Neural crest cell (in vitro differentiated cells): ENCODE measurements at places on chromosomes 3 and 15.

- DNase-seq = no peak
These were observed 15.6 kb downstream of the SMAD3 start for GRCh38 chr15:67080900-67081431.

DNA sequence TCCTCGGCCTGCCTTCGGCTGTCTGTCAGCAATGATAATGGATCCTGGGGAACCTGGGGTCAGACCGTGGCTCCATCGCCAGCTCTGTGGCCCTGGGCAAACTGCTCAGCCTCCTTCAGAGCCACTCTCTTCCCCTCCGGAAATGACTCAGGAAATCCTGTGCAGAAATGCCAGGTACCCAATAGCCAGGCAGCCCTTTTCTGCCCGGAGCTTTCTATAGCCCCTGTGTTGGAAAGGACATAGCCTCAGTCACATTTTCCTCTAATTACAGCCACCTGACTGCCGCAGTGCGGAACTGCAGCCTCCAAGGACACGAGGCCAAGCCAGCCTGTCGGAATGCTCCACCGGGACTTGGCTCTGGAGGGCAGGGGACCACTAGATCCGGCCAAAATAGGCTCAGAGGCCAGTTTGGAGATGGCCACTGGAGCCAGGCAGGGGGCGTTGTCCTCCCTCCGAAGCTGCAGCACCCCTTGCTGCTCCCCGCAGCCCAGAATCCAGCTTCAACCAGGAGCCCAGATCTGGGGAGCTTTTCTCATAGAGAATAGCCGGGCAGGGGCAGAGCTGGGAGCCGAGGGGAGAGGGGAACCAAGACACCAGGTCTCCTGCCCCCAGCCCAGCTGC, 11.6 kb upstream of the ZXDC start:
- no peak for DNase-seq

DNA sequence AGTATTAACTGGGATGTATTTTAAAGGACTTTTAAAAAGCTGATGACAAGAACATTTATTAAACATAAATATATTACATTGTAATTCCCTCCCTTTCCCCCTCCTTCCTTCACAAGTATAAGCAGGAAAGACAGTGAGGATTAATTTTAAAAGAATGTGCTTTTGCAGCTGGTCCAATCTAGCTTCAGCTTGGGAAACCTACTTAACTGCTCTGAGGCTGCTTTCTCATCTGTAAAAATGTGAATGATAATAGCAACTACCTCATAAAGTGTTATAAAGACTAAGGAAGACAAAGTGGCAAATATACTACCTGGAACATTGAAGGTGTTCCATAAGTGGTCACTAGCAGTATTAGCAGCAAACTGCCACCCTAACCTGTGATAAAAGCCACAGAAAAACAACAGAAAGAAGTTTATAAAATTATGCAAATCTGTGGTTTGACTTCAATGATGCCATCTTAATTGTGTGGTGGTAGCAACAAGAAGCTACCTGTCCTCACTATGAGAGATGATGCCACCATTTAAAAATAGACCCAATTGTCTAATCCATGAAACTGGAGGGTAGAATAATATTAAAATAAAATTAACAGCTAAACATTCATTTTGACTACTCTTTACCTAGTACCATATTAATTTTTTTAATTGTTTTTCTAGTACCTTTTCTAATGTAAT, 20.0 kb downstream of the DHX36 start:
- no peak for DNase-seq

- no peak for DNase-seq
These were observed 39.1 kb downstream of the PAK2 start for GRCh38 chr3:196778755-196779154.

- DNase-seq = no peak
These were observed 864 bp upstream of the NEO1 start for GRCh38 chr15:73051391-73051806.

DNA sequence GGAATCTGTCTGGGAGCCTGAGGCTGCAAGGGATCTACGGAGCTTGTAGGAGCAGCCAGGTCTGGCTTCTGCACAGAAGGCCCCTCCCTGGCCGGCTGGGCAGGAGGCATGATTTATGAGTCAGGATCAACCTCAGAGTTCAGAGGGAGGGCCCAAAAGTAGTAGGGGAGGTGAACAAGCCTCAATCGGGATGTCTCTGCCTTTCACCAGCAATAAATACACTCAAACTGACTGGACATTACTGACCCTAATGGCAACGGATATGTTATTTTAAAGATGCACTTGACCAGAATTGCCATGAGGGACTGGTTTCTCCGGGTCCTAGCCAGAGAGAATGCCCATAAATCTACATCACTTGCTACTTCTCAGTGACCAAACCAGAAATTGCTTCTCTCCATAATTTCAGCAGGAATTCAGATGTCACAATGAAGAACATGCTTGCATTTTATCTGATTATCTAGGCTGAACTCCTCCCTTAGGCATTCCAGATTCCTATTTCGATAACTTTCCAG, 109.6 kb upstream of the LMOD3 start:
- no peak for DNase-seq

GRCh38 chr15:40100123-40100946, 8.3 kb downstream of the BMF start:
- DNase-seq = no peak

DNA sequence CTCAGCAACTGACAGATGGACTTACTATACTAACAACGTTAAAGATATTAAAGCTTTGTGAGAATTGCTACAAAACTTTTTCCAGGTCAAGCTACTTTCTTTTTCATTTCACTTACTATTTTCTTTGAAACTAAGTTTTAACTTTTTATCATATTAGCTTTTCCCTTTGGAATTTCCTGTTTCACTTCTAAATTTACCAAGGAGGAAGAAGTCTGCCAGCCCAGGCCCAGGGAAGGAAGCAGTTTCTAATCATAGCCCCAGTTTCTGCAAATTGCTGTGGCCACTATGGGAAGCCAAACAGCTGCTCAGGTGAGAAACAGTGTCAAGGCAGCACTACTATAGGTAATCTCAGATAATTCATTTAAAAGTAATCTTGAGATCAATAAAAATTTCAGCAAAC, 18.4 kb downstream of the CYFIP1 start:
- DNase-seq = no peak

DNA sequence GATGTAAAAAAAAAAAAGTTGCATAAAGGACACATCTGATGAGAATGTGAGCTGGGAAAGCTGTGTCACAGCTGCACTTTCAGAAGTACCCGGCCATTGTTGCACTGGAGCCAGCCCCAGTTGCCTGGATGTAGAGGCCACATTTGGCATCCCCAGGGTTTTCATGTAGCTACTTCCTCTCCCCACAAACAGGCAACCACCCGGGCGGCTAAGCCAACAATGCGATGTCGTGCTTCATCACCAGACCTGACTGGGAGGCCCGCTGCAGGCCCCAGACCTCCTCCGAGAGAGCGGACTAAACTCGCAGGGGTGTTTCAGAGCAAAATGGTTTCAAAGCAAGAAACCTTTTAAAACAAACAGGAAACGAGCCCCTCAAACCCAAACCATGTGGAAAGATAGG, 142.3 kb downstream of the TMCO5A start:
- DNase-seq = peak; percentile 27

- no peak for DNase-seq
These were observed 313.4 kb downstream of the CNTN6 start for GRCh38 chr3:1406250-1406649.

DNA sequence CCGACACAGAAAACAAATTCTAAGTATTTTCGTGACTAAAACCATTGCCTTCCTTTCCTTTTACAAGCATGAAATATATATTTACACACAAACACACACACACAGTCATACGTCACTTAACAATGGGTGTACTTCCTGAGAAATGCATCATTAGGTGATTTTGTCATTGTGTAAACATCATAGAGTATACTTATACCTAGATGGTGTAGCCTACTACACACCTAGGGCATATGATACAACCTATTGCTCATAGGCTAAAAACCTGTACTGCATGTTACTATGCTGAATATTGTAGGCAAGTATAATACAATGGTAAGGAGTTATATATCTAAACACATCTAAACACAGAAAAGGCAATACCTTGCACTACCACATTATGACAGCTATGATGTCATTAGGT, 28.6 kb downstream of the COL6A5 start:
- DNase-seq = no peak

DNA sequence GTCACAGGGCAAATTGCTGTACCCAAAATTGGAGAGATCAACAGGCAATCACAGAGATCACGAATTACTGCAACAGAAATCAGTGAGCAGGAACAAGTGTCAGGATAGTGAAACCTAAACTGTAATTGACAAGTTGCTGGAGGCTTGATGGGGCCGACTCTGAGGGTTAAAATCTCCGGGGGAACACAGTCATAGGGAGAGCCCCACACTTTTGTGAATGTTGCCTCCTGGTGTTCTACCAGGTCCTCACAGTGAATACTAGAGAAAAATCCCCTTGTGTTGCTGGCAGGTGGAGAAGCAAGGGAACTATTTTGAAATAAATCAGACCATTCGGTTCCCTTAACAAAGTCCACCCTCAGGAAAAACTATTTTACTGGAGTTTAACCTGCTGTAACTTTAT, 697.5 kb upstream of the CBLB start:
- no peak for DNase-seq

GRCh38 chr3:113829576-113830354, 8.8 kb upstream of the GRAMD1C start:
- DNase-seq = no peak

GRCh38 chr3:97971679-97972567, at the start of gene RIOX2:
Gene RIOX2, minus strand, starts transcription at chr3:97972431. Its CDS starts 4,838 bp downstream, at chr3:97967593.
- peak; percentile 41 for DNase-seq

DNA sequence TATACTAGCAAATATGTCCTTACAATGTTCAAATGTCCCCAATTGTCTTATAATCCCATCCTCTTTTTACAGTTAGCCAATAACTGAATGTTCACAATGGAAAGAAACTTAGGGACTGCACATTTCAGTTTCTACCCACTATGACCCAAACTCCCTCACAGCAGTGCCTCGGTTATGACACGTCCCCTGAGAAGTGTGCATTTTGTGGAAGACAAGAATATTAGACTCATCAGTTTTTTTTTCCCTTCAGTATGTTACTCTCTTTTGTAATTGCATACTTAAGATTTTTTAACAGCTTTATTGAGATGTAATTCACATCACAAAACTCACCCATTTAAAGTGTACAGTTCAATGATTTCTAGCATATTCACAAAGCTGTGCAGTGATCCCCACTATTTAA, 64.8 kb downstream of the IGF2BP2 start:
- no peak for DNase-seq

GRCh38 chr3:151395806-151396205, 11.3 kb upstream of the P2RY12 start:
- DNase-seq = no peak

- no peak for DNase-seq
These were observed 332.4 kb downstream of the MAGI1 start for GRCh38 chr3:65706301-65706700.

GRCh38 chr15:60797444-60798040, 318.6 kb upstream of the ICE2 start:
- DNase-seq = no peak

DNA sequence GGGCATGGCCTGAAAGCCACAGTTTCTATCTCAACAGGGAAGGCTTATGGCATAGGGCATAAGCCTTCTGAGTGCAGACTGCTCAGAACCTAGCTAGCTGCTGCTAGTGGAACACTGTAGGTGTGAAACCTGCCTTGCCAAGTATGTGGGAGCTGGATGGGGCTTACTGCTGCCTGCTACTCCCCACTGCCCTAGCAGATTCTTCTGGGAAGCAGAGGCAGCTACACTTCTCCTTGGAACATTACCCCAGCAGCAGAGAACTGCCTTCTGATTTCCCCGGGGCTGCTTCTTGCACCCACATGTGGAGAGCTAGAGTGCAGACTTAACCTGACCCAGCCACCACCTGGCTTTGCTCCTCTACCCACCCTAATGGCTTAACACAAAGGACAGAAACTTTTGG, 215.7 kb downstream of the POLQ start:
- DNase-seq = no peak

- DNase-seq = no peak
These were observed 39.8 kb upstream of the MDFIC2 start for GRCh38 chr3:70352215-70352614.
